ENCODE measurements at places on chromosomes 7 and 10. TPM values are rescaled to one million over a fixed set of nuclear protein-coding genes. Genes with fewer than 3 reads are reported as not detected.
A peak's percentile ranks its signal among the peaks of the same experiment; 100 is the strongest.

DNA sequence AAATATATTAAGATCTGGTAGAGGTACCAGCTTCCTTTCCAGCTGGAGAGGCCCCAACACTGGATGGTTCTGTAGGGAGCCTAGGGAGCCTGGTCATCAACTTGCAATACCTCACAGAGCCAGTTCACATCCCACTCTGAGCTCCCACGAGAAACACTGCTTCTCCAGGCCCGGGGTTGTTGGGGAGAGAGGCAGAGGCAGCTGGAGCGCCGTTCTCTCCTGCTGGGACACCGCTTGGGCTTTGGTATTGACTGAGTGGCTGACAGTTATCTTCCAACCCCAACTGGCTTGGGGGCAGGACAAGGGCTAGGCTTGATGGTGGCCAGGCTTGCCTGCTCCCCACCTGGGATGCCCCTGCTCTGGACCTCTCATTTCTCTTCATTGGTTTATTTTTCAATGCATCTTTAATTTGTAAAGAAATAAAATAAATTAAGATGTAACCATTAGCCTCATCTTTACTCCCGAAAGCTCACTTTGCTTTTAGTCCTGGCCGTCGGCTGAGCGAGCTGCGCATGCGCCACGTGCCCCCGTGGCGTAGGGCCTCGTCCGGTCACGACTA is 10.0 kb upstream of the CHCHD1 start:
- peak; percentile 67 for DNase-seq

Gene KCNH2
- polyA plus RNA-seq = 24.5 TPM

- no peak for DNase-seq
Observed at GRCh38 chr7:85030893-85031292, 156.0 kb downstream of the SEMA3D start.

DNA sequence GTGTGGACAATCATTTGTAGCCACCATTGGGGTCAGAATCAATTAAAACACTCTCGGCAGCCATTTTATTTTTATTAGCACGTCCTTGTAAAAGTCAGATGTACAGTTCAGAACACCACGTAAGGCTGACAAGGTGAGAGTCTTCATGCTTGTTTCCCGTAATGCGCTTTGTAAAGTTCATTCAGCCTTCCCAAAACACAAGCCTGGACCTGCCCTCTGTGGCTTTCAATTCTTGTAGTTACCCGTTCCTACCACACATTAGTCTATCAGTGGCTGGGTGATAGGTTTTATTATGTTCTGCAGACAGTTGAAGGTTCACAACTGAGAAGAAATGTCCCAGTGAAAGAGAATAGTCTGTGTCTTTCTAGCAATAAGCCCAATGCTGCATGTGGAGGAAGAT is 35.4 kb downstream of the GAD2 start:
- no peak for DNase-seq

DNA sequence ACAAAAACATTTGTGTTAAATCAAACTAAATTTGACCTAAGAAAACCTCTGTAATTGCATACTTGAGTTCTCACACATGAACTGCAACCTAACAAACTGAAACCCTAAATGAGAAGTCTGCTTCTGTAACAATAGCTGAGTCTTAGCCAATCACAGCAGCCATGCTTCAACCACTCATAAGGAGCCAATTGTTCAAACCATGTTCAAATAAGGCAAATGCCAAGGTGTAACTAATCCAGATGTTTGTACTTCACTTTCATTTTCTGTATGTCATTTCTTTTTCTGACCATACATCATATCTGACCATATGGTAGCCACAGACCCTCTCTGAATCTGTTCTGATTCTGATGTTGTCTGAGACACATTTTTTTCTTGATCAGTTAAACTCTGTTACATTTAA is 47.5 kb upstream of the ANTXRL start:
- DNase-seq = no peak

Gene NEBL
- 0.96 TPM for polyA plus RNA-seq

Gene GRID2IP
- polyA plus RNA-seq = 0.10 TPM

Gene TMEM270
- polyA plus RNA-seq = not detected

DNA sequence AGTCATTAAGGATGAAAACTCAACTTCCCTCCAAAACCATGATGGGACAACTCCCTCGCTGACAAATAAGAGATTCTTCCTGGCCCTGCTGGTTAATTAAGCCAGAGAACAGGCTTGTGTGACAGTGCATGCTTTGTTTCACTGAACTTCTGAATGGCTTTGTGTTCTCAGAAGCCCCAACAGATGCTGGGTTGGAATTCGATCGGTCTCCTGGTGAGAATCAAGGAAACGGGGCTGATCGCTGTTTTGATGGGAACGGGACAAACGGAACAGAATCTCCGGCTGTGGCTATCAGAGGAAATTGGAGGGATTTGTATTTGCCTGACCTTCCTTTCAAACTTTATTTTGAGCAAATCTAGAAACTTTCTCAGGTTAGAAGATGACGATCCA is 145.0 kb downstream of the RNF216 start:
- no peak for DNase-seq

DNA sequence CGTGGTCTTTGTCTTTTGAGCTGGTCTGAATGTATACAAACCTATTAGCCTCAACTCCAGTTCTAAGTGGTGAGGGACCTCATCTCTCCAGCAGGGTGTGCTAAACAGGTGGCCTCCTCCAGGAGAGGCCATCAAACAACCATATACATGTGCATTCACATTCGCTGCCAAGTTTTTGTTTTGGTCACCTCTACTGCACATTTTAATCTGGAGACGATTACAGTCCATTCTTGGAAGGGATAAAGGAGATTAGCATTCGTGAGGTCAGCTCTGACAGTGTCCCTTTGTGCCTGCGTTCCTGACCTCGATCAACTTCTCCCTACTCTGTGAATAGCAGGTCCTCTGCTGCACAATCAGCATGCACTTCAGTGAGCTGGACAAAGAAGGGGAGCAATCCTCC is 60.8 kb downstream of the RHOBTB1 start:
- DNase-seq = no peak

DNA sequence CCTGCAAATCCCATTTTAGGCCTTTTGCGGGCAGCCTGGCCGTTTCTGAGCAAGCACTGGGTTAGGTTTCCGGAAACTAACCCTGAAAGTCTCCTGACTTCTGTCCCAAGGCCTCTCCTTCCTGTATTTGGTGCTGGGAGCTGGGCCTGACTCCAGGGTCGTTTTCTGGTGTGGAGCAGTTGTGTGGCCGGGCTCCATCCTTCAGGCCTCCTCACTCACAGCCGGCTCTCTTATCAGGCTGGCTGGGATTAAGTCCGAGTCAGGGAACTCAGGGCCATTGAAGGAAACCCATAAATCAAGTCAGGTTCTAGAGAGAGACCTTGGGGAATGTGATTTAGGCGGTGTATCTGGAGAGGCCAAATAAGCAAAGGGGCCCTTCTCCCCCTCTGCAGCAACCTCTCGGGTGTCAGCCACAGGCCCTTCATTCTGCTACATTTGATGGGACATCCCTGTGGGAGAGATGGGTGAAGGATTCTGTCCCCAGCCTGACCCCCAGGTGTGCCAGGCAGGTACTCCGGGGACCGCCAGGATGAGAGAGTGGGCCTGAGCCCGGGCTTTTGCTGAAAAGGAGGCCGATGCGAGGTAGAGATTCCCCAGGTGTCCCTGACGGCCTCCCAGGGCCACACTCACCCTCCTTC is 3.3 kb downstream of the GATA3 start:
- DNase-seq = no peak

GRCh38 chr7:149826344-149827088 is 11.7 kb upstream of the ZNF862 start:
- no peak for DNase-seq

Gene TAF5
- 3.8 TPM for polyA plus RNA-seq

Gene FKBP6
- polyA plus RNA-seq = 0.23 TPM

DNA sequence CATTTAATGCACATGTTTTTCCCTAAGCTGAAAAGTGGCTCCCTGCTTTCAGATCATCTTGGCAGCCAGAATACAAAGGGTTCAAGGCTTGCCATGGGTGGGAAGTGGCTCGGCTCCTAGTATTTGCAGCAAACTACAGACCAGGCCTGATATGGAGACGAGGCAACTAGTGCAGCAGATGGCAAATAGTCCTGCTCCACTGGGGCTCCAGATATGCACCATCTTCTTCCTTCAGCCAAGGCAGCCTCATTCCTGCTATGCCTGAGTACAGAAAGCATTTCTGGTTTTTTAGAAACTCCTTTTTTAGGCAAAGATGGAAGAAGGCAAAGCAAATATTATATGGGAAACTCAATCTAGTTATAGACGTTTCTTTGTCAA is 23.9 kb downstream of the LRRC4 start:
- no peak for DNase-seq
